Stimulated activated naive CD4-positive, alpha-beta T cell treated with Interleukin-2 at 50 U/mL for 16 hours (primary cell): ENCODE measurements at places on chromosomes 1 and 21.

GRCh38 chr1:198486903-198487302 lies 53.6 kb downstream of the ATP6V1G3 start:
- DNase-seq: no peak

DNA sequence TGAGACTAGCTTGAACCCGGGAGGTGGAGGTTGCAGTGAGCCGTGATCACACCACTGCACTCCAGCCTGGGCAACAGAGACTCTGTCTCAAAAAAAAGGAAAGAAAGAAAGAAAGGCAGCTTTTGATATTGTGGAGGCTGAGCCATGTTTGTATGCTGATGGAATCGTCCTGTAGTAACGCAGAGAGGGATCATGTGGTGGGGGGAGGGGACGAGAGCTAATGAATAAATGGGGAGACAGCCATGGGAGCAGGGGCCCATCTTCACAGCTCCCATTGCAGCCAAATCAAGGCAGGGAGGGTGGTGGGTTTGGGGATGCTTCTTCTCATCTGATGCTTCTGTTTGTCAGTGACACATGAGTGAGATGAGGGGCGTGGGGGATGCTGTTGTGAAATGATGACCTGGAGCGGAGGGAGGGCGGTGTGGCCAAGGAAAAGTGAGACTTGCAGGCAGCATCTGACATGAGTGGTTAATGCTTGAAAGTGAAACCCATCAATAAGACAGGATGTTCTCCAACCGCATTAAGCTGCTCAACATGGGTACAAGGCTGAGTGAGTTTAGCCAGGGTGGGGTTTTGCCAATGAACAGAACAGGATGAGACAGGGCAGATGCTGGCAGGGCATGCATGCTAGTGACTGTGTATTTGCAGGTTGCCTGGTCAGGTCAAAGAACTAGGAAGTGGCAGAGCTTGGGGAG lies 16.7 kb downstream of the SPATA21 start:
- peak; percentile 70 for DNase-seq

GRCh38 chr1:167926486-167926997 lies 9.9 kb upstream of the DCAF6 start:
- no peak for DNase-seq

GRCh38 chr1:96309783-96310182 lies 411.8 kb upstream of the PTBP2 start:
- DNase-seq: no peak

- no peak for DNase-seq
These were observed 38.3 kb downstream of the CAMSAP2 start for GRCh38 chr1:200776949-200777348.

GRCh38 chr1:162571696-162572095 lies 10.2 kb downstream of the UAP1 start:
- no peak for DNase-seq

- no peak for DNase-seq
These were observed 882 bp downstream of the VPS13D start for GRCh38 chr1:12230549-12231275.

DNA sequence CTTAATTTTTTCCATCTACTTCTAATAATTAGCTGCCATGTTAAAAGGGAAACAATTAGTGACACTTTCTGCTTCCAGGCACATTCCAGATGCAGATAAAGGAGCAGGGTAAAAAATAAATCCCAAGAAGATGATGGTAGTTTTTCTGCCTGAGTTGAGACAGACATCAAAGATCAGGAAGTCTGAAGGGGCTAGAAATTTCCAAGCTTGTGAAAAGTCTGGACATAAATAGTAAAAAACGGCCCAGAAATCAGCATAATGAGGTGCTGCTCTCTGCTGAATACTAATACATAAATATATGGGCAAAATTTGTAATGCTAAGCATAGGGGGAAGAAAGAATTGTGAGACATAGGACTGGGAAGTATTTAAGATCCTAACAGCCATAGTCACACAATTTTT lies 460.0 kb upstream of the RGS18 start:
- DNase-seq: no peak

DNA sequence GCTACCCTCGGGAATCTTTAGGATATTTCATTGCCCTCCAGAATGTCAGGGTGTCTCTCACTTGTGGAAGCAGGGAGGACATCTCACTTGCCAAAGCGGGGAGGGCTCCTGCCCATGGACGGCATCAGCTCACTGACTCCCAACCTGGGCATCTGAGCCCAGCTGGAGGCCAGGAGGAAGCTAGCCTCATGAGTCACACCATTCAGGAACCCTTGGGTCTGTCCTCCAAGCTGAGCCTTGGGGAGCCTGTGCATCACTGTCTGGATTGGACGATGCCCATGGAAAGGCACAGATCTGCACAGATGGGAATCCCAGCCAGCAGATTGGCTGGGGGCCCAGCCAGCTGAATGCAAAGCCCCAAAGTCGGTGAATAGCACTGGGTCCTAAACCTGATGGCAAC lies 25.2 kb downstream of the WNT3A start:
- no peak for DNase-seq

DNA sequence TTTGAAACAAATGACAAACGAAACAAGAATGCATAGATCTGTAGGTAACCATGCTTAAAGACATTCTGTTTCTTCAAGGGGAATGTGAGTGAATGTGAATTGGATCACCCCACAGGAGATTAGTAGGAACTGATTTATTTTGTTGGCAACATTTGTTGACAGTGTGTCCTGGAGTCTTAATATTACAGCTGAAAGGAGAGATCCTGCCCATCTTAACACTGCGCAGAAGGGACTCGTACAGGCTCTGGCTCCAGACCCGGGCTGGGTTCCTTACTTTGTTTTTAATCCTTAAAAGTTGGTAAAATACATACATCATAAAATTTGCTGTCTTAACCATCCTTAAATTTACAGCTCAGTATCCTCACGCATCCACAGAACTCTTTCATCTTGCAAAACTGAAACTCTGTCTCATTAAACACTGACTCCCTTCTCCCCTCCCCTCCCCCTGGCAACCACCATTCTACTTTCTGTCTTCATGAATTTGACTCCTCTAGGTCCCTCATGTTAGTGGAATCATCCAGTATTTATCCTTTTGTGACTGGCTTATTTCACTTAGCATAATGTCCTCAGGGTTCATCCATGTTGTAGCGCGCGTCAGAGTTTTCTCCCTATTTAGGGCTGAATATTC lies 74.1 kb downstream of the GALNT2 start:
- DNase-seq: no peak

DNA sequence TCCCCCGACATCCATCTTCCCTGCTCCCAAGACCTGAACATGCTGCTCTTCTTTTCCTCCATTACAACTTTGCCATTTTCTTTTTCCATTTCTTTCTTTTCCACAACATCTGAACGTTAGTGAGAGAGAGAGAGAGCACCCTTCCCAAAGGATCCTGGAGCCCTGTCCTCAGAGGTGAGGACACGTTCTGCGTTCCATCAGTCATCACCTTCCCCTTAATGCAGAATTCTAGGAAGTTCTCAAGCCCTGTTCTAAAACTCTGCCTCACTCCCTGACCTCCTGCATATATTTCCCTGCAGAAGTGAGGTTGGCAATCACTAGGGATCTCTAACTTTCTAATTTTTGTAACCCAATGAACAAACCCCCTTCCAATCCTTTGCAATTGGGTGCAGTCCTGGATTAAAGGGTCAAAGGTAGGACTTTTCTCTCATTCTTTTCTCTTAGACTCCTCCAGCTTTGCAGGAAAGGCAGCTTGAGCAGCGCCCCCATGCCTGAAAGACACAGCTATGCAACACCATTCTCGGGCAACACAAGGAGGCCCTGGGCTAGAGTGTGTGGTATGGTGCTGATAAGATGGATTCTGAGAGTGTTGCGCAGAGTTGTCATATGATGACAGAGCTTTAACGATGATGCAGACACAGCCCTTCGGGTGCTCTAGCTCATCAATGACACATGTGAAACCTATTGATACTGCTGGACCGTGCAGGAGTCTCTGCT lies 59.2 kb upstream of the TNR start:
- DNase-seq: no peak

DNA sequence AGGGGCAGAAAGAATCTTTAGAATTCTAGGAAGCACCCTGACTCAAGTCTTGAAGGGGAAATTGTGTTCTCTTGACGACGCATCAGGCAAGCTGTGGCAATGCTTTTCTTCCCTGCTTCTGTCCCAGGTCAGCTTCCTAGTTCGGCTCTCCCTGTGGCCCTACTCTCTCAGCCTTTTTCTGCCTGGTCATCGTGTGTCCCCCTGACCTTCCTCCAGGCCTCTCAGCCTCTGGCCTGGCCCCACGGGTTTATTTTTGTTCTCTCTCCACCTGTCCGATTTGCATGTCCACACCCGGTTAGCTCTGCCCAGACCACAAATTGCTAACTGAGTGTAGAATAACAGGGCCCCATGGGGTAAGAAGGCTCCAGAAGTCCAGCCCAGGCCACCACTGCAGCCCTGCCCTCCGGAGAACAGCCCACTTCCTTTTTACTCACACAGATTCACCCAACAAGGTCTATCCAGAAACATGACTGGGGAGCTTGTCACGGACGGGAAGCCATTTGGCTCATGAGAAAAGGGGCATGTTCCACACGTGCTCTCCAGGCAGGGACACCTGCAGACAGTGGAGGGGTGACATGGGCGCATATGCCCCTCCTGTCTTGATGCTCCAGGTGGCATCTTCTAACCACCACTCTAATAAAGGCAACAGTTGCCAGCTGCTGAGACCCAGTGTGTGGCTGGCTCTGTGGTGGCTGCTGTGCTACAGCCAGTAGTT lies 9.8 kb downstream of the KCNN3 start:
- no peak for DNase-seq

GRCh38 chr1:241061062-241061461 lies 295.9 kb downstream of the RGS7 start:
- DNase-seq: no peak

DNA sequence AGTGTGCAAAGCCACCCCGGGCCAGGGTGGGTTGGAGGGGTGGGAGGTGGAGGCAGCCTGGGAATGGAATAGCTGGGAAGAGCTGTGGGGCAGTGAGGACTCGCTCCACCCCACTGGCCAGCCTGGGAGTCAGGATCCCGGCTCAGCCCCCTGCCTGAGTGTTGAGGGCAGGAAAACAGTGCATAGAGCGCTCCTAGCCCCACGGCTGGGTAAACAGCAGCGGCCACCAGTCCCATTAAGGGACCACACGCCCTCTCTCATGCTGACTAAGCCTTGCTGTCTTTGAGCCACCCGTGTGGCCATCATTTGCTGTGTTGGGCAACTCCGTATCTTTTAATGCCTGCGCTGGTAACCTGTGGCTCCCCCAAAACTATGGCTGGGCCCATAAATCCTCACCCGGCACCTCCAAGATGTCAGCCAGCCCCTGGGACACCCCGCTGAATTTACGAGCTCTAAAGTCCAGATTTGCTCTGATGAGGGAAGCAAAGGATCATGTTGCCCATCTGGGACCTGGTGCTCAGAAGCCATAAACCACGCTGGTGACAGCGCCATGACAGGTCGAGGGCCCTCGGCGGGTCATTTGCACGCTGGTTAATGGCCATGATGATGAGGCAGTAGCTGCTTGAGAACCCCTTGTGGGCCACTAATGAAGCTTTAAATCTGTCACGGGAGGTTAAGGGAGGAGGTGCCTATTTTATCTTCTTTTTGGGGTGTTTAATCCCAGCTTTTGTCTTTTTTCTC lies 34.9 kb downstream of the SYF2 start:
- DNase-seq: no peak

GRCh38 chr1:92927870-92928269 lies 33.4 kb downstream of the DIPK1A start:
- DNase-seq: no peak

DNA sequence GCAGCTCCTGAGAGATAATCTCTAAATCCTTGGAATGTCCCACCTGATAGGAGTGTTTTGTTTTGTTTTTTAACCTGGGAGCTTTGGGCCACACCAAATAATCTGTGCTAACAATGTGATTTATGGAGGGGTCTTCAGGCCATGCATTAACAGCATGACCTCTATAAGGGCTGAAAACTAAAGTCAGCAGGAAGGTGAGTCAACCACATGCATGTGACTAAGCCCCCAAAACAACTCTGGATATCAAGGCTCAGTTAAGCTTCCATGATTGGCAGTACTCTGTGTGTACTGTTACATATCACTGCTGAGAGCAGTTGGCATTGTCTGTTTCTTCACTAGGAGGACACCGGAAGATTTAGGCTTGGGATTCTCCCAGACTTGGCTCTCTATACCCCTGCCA lies 10.7 kb downstream of the AUNIP start:
- no peak for DNase-seq

- no peak for DNase-seq
These were observed 382.1 kb upstream of the B3GALT2 start for GRCh38 chr1:193568512-193568911.

- no peak for DNase-seq
These were observed 53.0 kb upstream of the PRELP start for GRCh38 chr1:203422656-203423055.

GRCh38 chr1:41738475-41738874 lies 180.2 kb downstream of the HIVEP3 start:
- DNase-seq: no peak

DNA sequence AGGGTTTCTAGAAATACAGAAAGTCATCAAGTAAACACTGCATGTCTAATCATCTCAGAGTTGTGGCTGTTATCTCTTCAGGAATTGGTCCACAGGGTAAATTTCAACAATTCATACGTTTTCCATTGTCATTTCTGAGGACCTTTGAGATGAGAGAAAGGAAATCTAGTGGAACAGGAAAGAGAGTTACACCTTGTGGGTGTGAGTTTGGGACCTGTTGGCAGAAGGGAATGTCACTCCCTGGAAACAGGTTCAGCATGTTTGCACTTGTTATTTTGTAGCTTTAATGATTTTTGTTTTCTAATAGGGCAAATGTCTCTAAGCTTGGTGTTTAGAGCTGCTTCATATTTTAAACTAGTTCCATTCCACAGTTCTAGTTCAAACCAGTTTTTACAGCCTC lies 5.6 kb downstream of the TMEM167B start:
- DNase-seq: no peak

GRCh38 chr21:17784604-17785402 lies 34.4 kb downstream of the C21orf91 start:
- DNase-seq: peak; percentile 42

GRCh38 chr21:41228492-41228891 lies 60.5 kb downstream of the BACE2 start:
- DNase-seq: no peak

DNA sequence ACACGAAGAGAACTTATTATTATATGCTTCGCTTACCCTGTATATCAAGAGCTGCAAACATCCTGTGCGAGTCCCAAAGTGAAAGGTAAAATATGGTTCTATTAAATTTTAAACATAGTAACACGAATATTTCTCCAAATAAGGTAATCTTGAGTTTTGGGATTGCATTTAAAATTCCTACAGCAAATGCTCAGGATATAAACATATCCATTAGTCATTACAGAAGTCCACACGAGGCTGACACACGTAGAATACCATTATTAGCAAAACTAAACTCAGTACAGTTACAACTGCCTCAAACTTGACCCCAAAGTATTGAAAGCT lies 282 bp upstream of the LYPLAL1 start:
- no peak for DNase-seq

DNA sequence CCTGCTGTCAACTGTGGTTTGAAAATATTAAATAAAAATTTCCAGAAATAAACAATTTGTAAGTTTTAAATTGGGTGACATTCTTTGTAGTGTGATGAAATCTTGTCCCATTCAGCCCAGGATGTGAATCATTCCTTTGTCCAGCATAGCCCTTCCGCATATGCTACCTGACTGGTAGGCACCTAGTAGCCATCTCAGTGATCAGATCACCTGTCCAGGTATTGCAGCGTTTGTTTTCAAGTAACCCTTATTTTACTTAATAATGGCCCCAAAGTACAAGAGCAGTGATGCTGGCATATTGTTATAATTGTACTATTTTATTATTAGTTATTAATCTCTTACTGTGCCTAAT lies 351.6 kb upstream of the B3GALT2 start:
- DNase-seq: no peak

- no peak for DNase-seq
These were observed 98.9 kb downstream of the TNFSF18 start for GRCh38 chr1:172951730-172952365.
